Neural progenitor cell (in vitro differentiated cells): ENCODE measurements at places on chromosomes 7 and 10. TPM values are rescaled to one million over a fixed set of nuclear protein-coding genes. Genes with fewer than 3 reads are reported as not detected.

Gene SAP25
- 1.5 TPM in 1 of 2 replicates, not detected in the other for total RNA-seq

DNA sequence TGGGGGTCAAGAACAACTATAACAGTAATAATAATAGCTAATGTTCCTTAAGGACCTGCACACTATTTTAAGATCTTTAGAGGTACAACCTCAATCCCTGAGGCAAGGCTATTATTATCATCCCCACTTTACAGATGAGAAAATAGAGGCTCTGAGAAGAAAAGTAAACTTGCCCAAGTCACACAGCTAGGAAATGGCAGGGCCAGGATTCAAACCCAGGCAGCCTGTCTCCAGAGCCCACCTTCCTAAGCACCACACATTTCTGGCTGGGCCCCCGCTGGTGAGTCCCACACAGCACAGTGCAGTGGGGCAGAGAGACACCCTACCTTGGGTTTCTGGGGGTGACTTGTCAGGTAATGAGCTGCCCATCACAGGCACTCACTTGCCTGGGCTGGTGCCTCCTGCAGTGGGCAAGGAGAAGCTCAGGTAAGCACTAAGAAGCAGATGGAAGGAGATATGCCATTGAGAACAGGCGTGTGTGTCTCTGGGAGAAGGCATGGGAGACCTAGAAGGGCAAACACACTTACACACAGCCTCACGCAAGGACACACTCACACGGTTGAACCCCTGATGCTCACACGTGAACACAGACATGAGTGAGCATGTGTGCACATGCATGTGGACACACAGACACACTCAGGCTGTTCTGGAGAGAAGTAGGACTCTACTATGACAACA is 104.4 kb upstream of the ZMIZ1 start:
- no peak for DNase-seq

Gene MYPN
- total RNA-seq, result not detected in 2 replicates

Gene FXYD4
- total RNA-seq, result not detected in 2 replicates

DNA sequence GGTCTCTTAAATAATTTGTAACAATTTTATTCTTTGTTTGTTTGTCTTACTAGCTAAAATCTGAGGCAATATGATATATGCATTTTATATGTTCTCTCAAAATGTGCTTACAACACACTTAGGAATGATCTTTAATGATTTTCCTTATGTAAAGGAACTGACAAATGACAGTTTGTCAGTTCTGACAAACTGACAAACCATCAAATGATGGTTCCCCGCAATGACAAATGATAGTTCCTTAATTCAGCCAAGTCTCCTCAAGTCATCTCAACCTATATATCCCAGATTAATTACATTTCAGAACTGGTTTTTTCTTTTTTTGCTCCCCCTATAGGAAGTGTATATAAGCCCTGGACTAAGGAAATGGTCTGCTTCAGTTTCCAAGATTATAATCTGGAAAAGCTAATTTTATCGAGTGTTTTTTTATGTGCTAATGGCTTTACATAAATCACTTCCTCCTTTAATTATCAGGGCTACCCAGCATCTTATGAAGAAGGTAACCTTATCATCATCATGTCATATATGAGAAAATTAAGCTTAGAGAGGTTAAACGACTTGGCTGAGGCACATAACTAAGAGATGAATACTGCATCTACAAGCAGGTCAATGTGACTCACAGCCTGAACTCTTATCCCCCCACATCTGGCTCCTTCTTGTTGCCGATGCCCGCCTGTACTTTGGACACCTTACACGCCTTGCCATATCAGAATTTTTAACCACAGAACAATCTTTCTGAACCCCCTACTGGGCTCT is 75.1 kb downstream of the RELN start:
- DNase-seq, result no peak

DNA sequence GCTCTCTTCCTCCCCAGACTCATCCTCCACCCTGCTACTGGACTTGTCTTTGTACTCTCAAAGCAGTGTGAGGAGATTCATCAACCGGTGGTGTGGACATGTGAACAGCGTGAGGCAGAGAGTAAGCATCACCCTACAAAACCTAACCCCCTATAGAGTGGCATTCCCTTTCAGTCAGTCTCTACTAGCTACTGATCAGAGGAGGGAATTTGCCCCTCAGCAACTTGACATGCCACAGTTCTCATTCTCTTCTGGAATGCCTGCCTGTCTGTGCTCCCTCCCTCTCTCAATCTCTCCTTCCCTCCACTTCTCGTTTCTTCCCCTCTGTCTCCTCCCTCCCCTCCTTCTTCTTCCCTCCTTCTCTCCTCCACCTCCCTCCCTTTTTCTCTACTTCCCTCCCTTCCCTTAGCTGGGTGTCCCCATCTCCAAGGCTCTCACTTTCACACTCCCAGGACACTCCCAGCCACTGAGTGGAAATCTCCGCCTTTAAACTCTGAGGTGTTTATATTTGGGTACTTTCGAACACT is 24.6 kb downstream of the H2AZ2 start:
- DNase-seq, result no peak
